Left hindlimb (tissue), 1 donor: ENCODE measurements at places on chromosomes 5 and 9.

GRCh38 chr9:35518225-35518821, 28.4 kb downstream of the RUSC2 start:
- DNase-seq, result peak; percentile 36

- DNase-seq, result no peak
Observed at GRCh38 chr5:131212471-131213021, 41.8 kb downstream of the LYRM7 start.

- no peak for DNase-seq
Observed at GRCh38 chr9:69086769-69087168, 51.2 kb downstream of the FXN start.

GRCh38 chr5:7970816-7971215, 101.9 kb downstream of the MTRR start:
- DNase-seq, result no peak

DNA sequence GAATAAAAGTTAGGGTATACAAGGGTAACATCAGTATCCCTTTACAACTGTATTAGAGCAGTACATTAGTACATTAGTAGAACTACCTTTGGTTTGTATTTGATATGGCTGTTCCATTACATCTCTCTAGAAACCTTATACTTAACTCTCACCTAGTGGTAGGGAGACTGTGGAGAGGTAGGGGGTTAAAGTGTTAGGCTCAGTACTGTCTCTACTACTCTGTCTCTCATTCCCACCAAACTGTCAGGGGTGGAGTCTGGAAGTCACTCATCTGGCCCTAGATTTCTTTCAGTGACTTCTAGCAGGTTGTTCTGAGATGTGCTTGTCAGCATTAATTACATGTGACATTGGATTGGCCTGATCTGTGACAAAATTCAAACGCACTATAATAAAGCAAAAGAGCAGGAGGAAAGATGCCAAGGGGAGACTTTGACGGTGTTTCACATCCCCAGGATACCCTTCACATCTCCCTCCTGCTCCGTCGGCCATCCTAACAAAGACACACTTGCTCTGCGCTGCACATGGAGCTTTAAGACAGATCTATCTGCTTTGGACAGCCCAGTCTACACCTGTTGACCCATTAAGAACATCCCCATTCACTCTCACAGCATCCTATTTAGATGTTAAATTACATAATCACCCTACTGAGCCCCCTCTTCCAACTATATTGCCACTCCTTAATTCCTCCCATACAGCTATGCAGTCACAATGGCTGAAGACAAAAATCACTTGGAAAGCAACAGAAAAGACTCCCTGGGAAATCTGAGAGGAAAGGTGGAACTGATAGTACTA, 1043.0 kb upstream of the DMAC1 start:
- no peak for DNase-seq

- no peak for DNase-seq
Observed at GRCh38 chr5:60143942-60144549, 250.5 kb upstream of the PDE4D start.

DNA sequence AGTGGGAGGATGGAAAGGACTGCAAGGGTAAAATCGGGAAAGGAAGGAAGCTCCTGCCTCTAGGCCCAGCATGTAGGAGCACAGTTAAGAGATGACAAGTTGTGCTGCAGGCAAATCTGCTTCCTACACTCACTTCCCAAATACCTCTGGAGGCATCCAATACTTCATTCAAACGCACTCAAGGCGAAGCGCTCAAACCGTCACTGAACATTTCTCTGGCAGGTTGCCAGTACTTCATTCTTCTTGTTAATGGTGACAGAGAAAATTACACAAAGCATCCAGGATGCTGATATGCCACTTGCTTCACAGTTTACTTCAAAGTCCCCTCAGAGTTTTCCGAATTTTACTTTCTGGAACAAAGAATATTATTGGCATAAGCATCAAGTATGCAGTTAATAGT, 59.8 kb downstream of the NREP start:
- DNase-seq, result no peak

DNA sequence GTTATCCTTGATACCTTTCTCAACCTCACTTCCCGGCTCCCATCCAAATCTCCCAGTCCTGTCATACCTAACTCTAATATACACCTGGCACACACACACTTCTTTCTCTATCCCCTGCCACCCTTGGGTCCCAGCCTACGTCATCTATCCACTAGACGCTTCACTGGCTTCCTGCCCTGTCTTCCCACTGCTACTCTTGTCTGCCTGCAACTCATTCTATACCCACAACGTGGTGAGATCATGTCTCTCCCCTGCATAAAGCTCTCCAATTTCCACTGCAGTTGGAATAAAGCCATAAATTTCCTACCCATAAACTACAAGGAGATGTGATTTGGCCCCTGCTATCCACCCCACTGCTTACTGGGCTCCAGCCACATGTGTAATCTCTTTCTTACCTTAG, 93.5 kb downstream of the JMY start:
- no peak for DNase-seq

- DNase-seq, result no peak
Observed at GRCh38 chr9:33103501-33104281, 27.2 kb upstream of the SMU1 start.

DNA sequence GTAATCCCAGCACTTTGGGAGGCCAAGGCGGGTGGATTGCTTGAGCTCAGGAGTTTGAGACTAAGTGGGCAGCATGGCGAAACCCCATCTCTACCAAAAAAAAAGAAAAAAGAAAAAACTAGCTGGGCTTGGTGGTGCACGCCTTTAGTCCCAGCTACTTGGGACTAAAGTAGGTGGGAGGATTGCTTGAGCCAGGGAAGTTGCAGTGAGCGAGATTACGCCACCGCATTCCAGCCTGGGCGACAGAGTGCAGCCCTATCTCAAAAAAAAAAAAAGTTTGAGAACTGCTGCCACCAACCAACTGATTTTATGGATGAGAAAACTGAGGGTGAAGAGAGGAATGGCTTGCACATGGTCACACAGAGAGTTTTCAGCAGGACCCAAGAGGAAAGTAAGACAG, 175.1 kb downstream of the DOCK8 start:
- no peak for DNase-seq

GRCh38 chr5:172119921-172120688, 67.9 kb downstream of the STK10 start:
- no peak for DNase-seq

GRCh38 chr5:88956416-88956815, 73.4 kb upstream of the MEF2C start:
- DNase-seq, result no peak

DNA sequence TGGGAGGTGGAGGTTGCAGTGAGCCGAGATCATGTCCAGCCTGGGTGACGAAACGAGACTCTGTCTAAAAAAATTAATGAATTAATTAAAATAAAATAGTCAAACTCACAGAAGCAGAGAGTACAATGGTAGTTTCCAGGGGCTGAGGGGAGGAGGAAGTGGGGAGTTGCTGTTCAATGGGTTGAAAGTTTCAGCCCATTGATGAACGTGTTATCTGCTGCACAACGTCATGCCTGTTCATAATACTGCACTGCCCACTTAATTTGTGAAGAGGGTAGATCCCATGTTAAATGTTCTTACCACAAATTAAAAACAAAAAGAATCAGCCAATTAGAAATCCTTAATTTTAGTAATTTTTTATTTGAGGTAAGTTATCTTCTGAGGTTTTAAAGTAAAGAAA, 16.4 kb upstream of the RUFY1 start:
- DNase-seq, result no peak

DNA sequence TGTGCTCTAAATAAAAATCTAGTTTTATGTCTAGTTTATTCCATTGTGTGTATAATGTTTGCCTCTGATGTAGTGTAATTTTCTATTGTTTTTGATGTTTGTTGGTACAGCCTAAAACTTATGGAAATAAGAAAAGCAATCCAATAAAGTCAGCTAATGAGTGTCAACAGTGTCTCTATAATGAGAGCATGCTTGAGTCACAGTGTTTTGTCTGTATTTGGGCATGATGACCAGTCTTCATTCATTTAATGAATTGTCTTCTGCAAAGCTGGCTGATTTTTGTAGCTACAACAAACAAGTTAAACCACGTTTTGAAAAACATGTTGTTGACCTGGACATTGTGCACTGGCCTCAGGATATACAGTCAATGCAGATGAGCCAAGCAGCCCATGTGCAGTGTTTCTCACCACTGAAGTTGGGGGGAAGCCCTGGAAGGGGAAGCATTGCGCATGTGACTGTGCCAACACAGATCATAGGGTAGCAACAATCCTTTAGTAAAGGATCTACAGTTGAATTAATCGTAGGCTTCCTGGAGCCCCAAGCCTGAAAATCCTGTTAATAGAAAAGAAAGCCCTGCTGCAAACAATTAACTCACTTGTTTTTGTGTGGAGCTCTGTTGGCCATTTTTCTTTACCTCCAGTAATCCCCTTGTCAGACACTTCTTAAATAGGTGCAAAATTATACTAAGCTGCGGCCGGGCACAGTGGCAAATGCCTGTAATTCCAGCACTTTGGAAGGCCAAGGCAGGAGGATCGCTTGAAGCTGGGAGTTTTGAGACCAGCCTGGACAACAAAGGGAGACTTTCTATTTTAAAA, 88.0 kb downstream of the INIP start:
- no peak for DNase-seq

DNA sequence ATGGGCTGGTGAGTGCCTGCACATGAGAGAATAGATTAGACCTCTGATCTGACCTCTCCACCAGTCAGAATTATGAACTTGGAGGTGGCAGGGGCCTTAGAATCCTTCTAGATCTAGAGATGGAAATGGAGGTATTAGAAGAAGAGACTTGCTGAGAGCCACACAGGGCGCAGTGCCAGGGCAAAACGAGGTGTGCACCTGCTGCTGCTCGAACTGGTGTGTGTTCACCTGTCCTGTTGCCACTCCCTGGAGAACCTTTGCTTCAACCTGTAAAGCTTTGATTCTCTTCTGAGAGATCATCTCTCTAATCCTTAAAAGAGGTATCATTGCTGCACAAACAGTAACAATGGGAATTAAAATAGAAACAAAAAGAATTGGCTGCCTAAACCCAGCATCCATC, 24.9 kb downstream of the FRMPD1 start:
- DNase-seq, result no peak

DNA sequence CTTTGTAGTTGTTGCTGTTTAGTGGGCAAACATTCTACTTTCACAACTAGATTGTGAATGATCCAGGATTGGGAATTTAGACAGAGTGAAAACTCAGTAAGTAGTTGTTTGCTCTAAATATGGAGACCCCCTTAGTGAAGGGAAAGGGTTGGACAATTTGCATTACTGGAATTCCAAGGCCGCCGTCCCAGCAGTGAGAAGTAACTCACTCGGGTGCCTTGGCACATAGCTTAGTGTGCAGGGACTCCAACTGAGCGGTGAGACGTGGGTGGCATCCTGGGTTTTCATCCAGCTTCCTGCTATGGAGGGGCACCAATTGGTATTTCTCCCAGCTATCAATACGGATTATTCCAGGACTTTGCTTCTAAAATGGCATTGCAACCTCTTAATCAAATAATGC, 69.7 kb upstream of the FCN1 start:
- DNase-seq, result no peak

DNA sequence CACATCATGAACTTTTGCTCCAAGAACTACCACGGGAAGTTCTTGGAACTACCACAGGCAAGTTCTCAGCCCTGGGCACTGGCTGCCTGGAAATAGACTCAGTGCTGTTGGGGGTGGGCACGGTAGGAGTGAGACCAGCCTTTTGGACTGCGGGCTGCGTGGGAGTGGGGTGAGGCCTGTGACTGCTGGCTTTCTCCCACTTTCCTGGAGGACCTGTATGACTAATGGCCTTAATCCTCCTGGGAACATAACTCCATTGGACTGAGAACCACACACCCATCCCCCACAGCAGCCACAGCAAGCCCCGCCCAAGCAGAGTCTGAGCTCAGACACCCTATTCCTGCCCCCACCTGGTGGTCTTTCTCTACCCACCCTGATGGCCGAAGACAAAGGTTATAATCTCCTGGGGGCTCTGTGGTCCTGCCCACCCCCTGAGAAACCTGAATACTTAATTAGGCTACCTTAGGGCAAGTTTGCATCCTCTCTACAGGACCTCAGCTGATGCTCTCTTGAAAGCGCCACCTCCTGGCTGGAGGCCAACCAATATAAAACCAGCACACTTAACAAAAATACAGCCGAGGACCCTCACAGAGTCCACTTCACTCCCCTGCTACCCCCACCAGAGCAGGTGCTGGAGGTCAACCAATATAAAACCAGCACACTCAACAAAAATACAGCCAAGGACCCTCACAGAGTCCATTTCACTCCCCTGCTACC, 112.6 kb downstream of the CACNA1B start:
- DNase-seq, result no peak

GRCh38 chr9:117101008-117101407, 313.8 kb downstream of the ASTN2 start:
- DNase-seq, result no peak

GRCh38 chr5:148255456-148255855, 13.1 kb upstream of the SPINK13 start:
- no peak for DNase-seq

DNA sequence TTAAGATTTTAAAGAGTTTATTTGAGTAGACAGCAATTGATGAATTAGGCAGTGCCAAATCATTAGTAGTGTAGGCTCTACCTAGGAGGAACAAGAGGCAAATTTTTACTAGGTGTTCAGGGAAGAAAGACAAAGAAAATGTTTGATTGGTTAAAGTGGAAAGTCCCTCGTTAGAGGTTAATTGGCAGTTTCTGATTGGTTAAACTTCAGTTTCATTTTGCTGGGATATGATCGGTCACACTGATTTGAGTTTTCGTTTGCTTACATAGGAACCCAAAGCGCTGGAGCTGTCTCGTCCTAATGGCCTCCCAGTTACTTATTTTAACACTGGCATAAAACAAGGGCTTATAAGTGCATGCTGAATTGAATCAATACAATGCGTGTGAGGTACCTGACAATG, 15.1 kb downstream of the DMAC1 start:
- no peak for DNase-seq

DNA sequence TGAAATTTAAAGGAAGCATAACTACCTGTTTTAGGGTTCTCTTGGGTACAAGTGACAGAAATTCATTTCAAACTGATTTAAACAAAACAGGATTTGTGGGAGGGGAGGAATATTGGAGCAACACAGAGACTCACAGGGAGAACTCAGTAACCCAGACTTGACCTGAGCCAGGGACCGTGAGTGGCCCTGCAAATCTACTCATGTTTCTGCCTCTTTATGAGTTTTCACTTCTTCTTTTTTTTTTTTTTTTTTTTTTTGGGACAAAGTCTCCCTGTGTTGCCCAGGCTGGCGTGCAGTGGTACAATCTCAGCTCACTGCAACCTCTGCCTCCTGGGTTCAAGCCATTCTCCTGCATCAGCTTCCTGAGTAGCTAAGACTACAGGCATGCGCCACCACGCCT, 405.6 kb upstream of the ZNF608 start:
- no peak for DNase-seq

- DNase-seq, result no peak
Observed at GRCh38 chr9:124657516-124657915, 113.6 kb downstream of the NR6A1 start.

GRCh38 chr9:115118879-115119218, 892 bp upstream of the TNC start:
- peak; percentile 86 for DNase-seq

- DNase-seq, result peak; percentile 67
Observed at GRCh38 chr9:98899408-98900056, 44.2 kb upstream of the COL15A1 start.

DNA sequence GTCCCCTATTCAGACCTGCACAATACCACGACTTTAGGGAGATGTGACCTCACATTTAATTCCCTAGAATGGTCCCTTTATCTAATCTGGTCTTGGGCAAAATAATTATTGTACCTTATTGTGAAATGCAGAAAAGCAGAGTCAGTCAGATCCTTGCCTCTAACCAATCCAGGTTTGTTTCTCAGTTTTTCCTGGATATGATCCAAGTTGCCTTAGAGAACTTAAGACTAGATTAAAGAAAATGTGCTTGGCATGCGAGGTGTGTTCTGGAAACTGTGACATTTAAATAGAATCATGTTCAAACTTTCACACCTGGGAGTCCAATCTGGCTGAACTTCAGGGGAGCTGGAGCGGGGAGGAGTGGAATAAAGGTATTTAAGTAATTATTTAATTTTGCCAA, 696.2 kb downstream of the DNAH5 start:
- DNase-seq, result no peak
